ENCODE measurements at places on chromosomes 5 and 9. TPM values are rescaled to one million over a fixed set of nuclear protein-coding genes. Genes with fewer than 3 reads are reported as not detected.

SLC44A1 gene
- total RNA-seq, result 28.3 TPM

SARDH gene
- total RNA-seq, result 10.5 TPM

NR5A1 gene
- 0.54 TPM for total RNA-seq

RETREG1 gene
- 6.2 TPM for total RNA-seq

DNA sequence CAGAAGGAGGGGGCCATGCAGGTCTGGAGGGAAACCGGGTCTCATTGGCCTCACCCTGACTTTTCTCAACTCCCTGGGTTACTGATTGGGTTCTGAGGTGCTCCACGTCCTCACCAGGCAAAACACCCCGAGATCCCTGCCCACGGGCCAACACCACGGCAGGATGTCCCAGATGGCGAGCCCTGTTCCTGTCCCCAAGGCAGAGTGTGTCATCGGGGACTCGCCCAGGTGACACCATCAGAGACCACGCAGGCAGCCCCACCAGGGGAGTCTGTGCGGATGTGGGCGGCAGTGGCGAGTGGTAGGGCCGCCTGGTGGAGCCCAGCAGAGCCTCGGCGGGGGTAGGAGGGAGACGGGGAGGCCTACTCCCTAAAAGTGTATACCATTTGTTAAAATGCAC lies 59.0 kb upstream of the UBAC1 start:
- DNase-seq, result no peak

DNA sequence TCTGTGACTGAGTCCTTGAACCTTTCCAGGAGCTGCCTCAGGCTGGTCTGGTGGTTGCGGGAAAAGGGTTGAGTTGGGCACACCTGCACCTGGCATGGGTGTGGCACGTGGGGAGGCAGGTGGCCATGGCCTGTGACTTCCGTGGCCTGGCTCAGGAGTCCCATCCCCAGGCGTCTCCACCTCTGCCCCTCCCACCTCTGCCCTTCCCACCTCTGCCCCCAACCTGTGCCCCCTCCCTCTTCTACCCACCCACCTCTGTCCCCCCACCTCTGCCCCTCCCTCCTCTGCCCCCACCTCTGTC lies 1.9 kb upstream of the QRFP start:
- DNase-seq, result no peak

DNA sequence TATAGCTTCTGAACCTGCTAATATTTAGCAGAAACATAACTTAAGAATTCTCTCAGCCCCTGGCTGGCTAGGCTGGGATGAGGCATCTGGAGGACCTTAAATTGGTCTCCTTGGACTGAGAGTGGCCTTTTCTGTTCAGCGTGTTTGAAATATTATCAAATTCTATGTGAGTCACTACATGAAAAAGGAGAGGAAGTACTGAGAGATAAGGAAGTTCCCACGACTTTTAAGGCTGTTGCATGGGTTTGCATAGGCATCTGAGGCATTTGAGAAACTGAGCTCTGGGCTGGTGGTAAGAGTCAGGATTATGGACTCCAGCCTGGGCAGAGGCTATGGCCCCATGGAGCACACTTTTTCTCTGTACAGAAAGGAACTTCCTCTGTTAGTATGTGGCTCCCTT lies 816.2 kb upstream of the GRAMD2B start:
- DNase-seq, result no peak

DNA sequence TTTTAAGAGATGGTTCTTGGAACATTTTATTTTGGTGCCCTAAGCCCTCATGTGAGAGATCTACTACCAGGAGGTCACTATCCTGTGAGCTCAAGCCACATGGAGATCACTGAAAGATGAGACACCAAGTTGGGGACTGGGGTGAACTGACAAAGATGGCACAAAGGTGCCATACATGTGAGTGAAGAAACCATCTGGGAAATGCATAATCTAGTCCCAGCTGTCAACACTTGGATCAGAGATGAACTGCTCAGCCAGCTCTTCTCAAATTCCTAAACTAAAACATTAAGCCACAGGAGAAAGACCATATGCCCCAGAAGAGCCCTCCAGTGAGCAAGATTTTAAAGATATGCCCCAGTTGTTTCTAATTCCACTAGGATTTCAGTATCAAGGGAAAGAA lies 22.2 kb upstream of the MYOT start:
- no peak for DNase-seq

GRCh38 chr5:151707567-151707966 lies 20.9 kb upstream of the SPARC start:
- no peak for DNase-seq

DNA sequence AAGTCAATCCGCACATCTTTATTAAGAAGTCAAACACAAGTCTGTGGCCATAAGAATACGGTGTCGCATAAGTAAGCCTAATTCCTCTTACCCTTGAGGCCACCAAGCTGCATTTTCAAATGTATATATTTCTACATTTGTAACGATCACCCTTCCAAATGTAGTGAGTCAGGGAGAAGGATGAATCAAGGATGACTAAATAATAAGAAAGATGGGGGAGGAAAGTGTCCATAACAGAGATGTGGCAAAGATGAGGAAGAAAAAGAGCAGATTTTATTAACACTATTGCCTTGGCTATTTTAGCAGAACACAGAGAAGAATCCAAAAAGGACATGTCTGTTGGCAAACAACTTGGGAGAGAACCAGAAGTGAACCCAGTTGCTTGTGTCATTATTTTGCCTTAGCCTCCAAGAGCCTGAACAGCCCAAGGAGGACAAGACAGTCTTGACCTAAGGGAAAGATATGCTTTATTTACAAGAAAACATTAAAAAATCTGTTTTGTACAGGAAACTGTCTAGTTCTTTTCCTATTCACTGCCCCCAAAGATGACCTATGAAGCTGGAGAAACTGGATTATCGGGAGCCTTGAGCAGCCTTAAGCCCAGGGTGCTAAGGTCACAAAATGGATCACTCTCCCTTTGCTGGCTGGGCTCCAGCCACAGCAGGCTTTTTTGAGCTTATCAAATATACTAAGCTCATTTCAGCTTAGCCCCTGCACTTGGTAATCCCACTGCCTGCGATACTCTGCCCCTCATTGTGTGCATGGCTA lies 101.5 kb downstream of the PLCXD3 start:
- no peak for DNase-seq

DNA sequence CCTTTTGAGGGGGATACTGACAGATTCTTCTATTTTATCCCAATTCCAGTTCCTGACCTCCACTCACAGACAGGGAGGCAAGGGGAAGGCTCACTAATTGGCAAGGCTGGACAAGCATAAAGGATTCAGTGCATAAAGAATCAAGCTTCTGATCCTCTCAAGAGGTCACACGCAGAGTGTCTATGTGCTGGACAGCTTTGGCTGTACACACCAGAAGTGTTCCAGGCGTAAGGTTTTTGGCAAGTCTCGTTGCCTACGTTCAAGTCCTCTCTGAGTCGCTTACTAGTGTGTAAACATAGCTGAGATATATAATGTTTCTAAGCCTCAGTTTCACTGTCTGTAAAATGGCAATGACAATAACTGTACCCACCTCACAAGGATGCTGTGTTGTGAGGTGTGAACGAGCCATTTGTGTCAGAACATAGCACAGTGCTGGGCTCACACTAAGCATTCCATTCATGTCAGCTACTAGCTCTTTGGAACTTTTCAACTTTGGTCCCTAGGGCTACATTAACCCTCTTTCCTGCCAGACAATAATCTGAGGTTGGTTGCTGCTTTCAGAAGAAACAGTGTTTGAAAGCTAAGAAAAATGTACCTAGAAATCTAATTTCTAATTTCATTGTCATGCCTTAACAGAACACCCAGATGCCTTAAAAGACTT lies 52.1 kb downstream of the PALM2AKAP2 start:
- no peak for DNase-seq

DNA sequence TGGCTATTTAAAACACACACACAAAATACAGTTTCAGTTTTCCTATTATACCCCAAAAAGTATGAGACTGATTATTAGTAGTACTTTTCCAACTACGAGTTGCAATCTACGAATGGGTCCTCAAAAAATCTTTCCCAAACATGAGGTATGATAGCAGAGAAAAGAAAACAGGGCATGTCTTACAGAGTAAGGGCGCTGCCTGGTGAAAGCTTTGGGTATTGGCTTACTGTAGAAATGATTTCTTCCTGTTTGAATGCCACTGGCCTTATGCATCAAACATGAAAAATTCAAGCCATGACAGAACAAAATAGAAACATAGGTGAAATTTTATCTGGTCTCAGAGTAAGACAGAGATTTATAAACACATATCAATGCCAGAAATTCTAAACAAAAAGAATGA lies 448.0 kb downstream of the SPOCK1 start:
- no peak for DNase-seq

DNA sequence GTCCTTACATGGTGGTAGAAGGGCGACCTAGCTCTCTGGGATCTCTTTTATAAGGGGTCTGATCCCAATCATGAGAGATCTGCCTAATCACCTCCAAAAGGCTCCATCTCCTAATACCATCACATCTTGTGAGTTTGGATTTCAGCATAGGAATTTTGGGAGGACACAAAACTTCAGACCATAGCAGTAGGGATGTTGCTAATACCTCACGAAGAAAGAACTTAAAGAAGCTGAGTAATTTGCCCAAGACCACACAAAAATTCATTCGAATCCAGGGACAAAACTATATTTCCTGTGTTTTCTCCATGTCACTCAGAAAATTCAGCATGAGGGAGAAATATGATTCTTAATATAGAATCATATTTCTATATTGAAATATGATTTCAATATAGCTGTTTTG lies 32.7 kb downstream of the MTAP start:
- DNase-seq, result no peak

Data from hematopoietic multipotent progenitor cell (in vitro differentiated cells).